ENCODE measurements at places on chromosomes 7 and 10.

DNA sequence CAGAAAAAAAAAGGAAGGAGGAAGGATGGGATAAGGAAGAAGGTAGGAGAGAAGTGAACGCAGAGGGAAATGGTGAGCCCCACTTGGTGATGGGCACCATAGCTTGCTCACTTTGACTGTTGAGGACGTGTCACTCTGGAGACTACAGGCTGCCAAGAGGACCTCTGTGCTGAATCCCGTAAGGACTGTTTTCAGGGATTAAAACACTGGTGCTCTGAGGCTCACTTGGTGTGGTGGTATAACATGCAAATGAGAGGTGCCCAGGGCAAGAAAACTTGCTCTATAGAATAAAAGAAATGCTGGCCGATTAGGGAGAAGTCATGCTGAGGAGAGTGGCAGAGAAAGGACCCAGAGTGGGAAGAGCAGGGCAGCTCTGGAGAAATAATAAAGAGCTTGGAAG lies 5.3 kb upstream of the IL2RA start:
- DNase-seq = no peak

DNA sequence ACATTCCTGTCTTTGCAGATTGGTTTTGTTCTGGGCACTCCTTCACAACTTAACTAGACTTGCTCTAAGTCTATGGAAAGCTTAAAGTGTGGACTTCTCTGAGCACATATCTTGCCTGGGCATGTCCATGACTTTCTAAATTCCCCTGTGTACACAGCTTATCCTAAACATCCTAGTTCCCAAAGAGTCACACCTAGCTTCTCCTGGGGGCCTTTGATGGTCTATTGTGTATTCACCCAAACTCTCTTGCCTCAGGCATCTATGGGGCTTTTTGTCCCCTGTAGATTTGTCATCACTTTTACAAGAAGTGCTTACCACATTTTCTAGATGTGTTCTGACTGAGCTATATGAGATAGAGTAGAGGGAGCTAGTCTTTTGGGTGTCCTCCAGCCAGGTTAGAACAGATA lies 12.2 kb upstream of the ZNF488 start:
- no peak for DNase-seq

DNA sequence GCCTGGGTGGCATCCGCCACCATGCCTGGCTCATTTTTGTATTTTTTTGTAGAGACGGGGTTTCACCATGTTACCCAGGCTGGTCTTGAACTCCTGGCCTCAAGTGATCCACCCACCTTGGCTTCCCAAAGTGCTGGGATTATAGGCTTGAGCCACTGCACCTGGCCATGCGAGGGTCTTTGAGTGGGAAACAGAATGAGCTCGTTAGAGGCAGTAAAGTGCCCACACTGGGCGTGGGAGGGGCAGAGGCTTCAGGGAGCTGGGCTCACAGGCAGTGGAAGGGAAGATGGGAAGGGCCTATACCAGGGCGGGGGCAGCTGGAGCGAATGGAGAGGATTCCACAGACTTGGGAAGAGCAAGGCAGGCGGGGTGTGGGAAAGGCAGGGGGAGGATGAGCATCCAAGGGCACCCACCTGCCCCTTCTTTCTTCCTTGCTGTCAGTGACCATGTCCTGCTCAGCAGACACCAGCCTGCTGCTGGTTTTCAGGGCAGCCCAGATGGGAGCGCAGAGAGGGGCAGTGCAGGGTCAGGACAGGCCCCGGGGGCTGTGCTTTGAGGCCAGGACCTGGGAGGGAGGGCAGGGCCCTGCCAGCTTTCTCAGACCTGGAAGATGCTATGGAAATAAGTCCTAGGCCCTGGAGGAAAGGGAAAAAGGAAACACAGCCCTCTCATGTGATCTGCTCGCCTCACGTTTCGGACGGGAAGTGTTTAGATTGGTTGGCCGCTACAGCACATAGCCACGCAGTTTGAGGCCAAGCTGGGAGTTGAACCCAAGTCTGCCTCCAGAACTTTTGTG lies 4.2 kb downstream of the FZD9 start:
- no peak for DNase-seq

DNA sequence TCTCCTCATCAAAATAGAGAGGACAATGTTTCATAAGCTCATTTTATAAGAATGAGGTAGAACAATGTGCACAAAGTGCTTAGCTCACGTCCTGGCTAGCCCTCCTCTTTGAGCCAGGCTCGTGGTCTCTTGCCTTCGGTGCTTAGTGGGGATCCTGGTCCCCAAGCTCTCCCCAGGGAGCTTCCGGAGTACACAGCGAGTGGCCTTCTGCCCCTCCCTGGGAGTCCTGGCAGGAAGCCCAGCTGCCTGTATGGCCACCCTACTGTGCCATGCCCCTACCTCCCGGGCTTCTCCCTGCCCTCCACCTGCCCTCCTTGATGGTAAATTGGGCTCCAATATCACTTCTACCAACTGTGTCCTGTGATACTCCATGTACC lies 868 bp downstream of the MYO1G start:
- DNase-seq = peak; percentile 19

GRCh38 chr7:2508327-2509215 lies 11.0 kb upstream of the LFNG start:
- DNase-seq = peak; percentile 86

DNA sequence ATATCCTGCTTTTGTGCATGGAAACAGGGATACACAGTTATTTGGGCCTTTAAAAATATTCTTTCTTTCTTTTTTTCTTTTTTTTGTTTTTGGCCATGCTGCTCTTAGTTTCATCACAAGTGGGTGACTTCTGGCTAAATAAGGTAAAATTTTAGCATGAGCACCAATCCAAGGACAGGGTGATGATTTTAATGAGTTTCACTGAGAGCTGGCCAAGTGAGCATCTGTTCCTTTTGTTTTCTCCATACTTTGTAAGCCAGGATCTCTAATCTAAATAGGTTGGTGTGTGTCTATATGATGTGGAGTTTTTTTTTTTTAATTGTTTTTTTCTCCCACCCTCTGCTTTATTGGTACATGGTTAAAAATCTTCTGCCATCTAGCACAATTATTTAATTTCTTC lies 106.8 kb downstream of the POLL start:
- DNase-seq = no peak

DNA sequence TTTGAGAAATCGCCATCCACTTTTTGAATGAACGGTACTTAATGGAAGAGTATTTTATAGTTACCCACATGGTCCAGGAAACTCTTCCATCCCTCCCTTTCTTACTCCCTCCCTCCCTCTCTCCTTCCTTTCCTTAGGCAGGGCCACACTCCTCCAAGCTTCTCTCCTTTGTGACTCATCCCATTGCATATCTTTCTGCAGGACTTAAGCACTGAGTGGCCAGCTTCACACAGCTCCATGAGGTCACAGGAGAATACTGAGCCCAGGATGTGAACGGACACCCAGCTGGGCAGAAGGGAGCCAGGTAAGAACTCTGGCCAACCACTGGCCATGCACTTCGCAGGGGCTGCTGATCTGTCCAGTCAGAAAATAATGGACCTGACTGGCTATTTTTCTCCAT lies 189.7 kb upstream of the ADCY1 start:
- DNase-seq = no peak

- DNase-seq = no peak
Observed at GRCh38 chr7:115851291-115851690, 179.3 kb downstream of the TFEC start.

GRCh38 chr7:2864204-2864985 lies 20.3 kb upstream of the GNA12 start:
- peak; percentile 10 for DNase-seq

- no peak for DNase-seq
Observed at GRCh38 chr7:70717553-70718329, 414.2 kb upstream of the GALNT17 start.

All from CD8-positive, alpha-beta memory T cell (primary cell).